Activated CD4-positive, alpha-beta memory T cell treated with anti-CD3 and anti-CD28 coated beads for 36 hours (primary cell): ENCODE measurements at places on chromosomes 13 and 19.

DNA sequence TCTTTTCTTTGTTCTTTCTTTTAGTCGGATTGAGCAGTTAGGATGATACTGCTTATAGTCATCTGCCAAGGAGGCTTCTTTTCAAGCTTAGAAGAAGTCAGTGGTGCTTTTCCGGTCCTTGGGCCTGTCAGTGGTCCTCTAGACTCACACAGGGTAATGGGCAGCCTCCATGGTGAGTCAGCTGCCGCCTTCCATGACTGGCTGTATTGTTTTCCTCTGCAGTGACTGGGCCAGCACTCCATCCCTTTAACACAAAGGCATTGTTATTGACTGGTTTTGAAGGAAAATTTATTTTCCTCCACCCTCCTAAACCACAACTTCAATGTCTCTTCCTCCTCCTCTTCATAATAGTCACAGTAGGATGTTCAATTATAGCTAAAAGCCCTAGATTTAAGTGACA lies 47.1 kb upstream of the CNMD start:
- H3K36me3 ChIP-seq: no peaks in the 10 kb centered on the region
- no peak overlapping the region for H3K27ac ChIP-seq
- H3K4me3 ChIP-seq: no peak overlapping the region
- H3K4me1 ChIP-seq: no peaks in the 10 kb centered on the region

DNA sequence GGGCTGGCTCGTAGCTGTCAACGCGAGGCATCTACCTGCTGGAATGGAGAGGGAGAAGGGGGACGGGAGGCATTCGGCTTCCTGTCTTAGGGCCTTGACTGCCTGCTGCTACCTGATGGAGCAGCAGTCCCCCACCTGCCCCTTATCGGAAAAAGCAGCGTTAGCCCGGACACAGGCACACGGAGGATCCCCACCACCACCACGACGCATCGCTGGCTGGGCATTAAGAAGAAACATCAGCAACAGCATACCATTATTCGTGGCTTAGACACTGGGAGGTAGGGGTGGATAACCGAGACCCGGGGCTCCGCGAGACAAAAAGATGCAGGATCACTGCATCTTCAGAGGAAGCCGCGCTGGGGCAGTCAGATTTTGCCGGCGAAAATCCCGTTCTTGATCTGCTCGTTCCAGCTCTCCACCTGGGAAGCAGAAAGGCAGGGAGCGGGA lies 1.1 kb downstream of the COX6B2 start:
- H3K36me3 ChIP-seq: no peaks in the 10 kb centered on the region
- H3K4me3 ChIP-seq: peak overlapping the region; percentile 70
- H3K27me3 ChIP-seq: peaks cover 45% of the 10 kb centered on the region
- H3K27ac ChIP-seq: no peak overlapping the region

DNA sequence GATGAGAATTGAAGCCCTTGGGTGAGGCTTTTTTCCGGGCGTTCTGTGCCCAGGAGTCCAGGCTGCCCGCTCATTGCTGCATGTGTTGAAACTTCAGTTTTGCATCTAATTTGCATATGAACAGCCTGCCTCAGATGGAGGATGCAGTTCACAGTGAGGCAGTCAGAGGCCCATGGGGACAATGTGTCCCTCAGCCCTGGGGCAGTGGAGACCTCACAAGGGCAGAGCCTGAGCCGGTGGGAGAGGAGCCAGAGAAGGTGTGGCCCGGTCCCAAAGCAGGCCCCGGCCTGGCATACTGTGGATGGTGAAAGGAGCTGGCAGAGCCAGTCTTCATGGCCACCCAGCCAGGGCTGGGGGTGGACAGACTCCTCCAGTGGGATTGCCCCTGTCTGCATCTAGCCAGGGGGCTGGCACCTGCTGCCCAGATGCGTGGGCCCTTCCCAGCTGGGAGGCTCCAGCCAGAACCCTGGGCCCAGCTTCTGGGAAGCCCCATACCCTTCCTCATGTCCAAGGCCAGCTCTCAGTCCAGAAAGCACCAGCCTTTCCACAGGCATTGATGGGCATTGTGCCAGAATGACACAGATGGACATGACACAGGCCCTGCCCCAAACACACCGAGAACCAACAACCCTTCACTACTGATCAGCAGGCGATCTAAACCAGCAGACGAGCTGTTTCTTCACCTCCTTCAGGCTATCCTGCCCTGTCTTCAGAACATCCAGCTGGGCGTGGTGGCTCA lies 32.9 kb upstream of the KCTD15 start:
- no peak overlapping the region for H3K4me3 ChIP-seq
- H3K4me1 ChIP-seq: no peaks in the 10 kb centered on the region
- peaks cover 9% of the 10 kb centered on the region for H3K27me3 ChIP-seq
- no peaks in the 10 kb centered on the region for H3K36me3 ChIP-seq

GRCh38 chr13:33219926-33220325 lies 65.6 kb downstream of the STARD13 start:
- H3K27me3 ChIP-seq: no peaks in the 10 kb centered on the region
- no peak for DNase-seq
- H3K4me1 ChIP-seq: no peaks in the 10 kb centered on the region
- H3K36me3 ChIP-seq: no peaks in the 10 kb centered on the region
- no peak overlapping the region for H3K4me3 ChIP-seq
- H3K27ac ChIP-seq: no peak overlapping the region

- H3K4me3 ChIP-seq: no peak overlapping the region
- H3K4me1 ChIP-seq: no peaks in the 10 kb centered on the region
- no peak for DNase-seq
Measured at GRCh38 chr13:37091835-37092234, 13.6 kb downstream of the CSNK1A1L start.

- no peak within 1 kb of the TSS for H3K4me3 ChIP-seq
- H3K36me3 ChIP-seq: no peaks in the 10 kb centered on the region
- H3K27ac ChIP-seq: no peak within 1 kb of the TSS
- H3K4me1 ChIP-seq: peaks cover 1% of the 10 kb centered on the region
Measured at GRCh38 chr19:34480971-34481841, at the start of gene WTIP. Gene WTIP (plus strand): TSS chr19:34481758. CDS start chr19:34481975, 217 bp downstream.
